PC-3 (cell line): ENCODE measurements at places on chromosomes 2 and 18. TPM values are rescaled to one million over a fixed set of nuclear protein-coding genes. Genes with fewer than 3 reads are reported as not detected.

PARD6G gene
- 5.1 and 5.4 TPM in 2 replicates for total RNA-seq

GRCh38 chr2:65501074-65501473, 68.7 kb upstream of the SPRED2 start:
- peaks cover 8% of the 10 kb centered on the region for H3K4me1 ChIP-seq
- H3K4me3 ChIP-seq, result no peak overlapping the region
- no peaks in the 10 kb centered on the region for H3K36me3 ChIP-seq
- H3K27me3 ChIP-seq, result no peaks in the 10 kb centered on the region
- DNase-seq, result no peak
- no peak overlapping the region for H3K27ac ChIP-seq

DNA sequence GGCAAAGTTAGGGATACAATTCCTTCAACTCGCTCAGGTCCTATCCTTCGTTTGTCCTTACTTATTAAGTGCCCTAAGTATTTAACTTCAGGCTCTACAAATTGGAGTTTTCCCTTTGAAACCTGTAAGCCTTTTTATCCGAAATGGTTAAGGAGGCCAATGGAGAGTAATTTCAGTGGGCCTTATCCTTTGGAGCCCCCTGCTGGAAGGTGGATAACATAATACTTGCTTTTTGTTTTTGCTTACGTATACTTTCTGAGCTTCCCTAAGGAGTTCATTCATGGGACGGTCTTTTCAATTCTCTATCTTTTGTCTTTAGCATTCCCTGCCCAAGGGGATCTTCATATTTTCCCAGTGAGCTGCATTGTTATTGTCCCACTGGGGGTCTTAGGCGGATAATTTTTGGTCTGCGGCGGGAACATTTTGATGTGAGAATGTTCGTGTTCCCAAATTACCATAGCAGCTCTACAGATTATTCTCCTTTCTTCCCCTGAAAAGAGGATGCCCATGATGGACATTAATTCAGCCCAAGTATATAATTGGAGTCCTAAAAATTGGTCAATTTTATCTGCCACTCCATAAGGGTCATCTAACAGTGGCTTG, 34.4 kb upstream of the TRAPPC8 start:
- H3K36me3 ChIP-seq, result no peaks in the 10 kb centered on the region; the same call in 1 of the 2 replicates
- no peak overlapping the region for H3K27ac ChIP-seq
- DNase-seq, result peak; percentile 9
- no peak overlapping the region for H3K4me3 ChIP-seq

- no peaks in the 10 kb centered on the region for H3K36me3 ChIP-seq
- no peak overlapping the region for H3K4me3 ChIP-seq
- DNase-seq, result no peak
- peaks cover 11% of the 10 kb centered on the region for H3K4me1 ChIP-seq
- H3K27me3 ChIP-seq, result no peaks in the 10 kb centered on the region
Observed at GRCh38 chr2:216294305-216294704, 78.0 kb downstream of the MARCHF4 start.

ARMC9 gene
- total RNA-seq, result 12.8 and 23.4 TPM in 2 replicates

CFC1 gene
- not detected in 2 replicates for total RNA-seq

- no peaks in the 10 kb centered on the region for H3K27me3 ChIP-seq
- H3K27ac ChIP-seq, result no peak overlapping the region
- H3K4me3 ChIP-seq, result no peak overlapping the region
- peak; percentile 11 for DNase-seq
- no peaks in the 10 kb centered on the region for H3K36me3 ChIP-seq
Observed at GRCh38 chr2:37912056-37912455, 13.0 kb upstream of the RMDN2 start.

TDRD15 gene
- not detected in 2 replicates for total RNA-seq

GRCh38 chr2:198134293-198134955, 330.0 kb downstream of the PLCL1 start:
- DNase-seq, result no peak
- no peak overlapping the region for H3K4me3 ChIP-seq
- no peak overlapping the region for H3K27ac ChIP-seq
- no peaks in the 10 kb centered on the region for H3K4me1 ChIP-seq
- no peaks in the 10 kb centered on the region; the same call in 1 of the 2 replicates for H3K27me3 ChIP-seq
- H3K36me3 ChIP-seq, result no peaks in the 10 kb centered on the region

DNA sequence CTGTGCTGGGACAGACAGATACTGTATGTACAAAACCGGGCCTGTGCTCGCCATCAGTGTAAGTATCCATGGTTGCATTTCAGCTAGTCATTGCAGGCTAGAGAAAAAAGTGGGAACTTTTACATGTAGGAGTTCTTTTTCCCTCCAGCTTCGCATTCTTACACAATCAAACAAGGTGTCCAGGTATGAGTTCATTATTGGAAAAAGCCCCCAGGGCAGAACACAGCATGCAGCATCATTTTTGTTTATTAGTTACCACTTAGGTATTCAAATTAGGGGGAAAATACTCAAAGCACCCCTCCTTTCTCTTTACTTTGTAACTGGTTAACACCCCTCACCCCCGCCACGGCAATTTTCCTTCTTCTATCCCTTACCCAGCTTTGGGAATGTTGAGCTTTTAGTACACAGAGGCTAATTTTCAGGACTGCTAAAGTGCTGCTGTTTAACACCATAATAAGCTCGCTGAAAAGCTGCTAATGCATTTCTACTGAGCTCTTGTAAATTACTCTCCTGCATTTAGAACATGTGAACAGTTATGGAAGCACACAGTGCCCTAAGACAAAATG, 13.6 kb downstream of the UPP2 start:
- no peak for DNase-seq
- H3K27me3 ChIP-seq, result peaks cover 25% of the 10 kb centered on the region; the same call in 1 of the 2 replicates
- no peak overlapping the region for H3K27ac ChIP-seq

- DNase-seq, result no peak
- H3K27ac ChIP-seq, result no peak overlapping the region
- no peaks in the 10 kb centered on the region for H3K36me3 ChIP-seq
- no peaks in the 10 kb centered on the region for H3K27me3 ChIP-seq
Observed at GRCh38 chr2:40279482-40279881, 172.4 kb downstream of the SLC8A1 start.

CABLES1 gene
- total RNA-seq, result 18.6 and 20.5 TPM in 2 replicates

SERPINB11 gene
- not detected in 2 replicates for total RNA-seq

KLF11 gene
- 13.4 and 14.0 TPM in 2 replicates for total RNA-seq

DNA sequence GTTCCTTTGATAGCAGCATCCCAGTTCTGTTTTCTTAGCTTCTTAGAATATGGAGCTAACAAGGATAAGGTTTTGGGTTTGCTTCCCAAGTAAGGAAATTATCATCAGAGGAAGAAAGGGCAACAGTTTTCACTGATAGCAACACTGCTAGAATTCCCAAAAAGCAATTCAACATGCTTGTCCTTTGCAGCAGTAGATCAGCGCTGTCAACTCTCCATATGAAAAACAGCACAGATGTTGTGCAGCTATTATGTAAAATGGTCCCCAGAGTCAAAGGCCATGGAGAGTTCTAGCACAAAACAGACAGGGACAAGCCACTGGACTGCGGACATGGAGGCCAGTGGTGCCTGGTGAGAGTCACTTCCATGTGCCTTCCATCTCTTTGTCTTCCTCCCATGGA, 135.9 kb upstream of the RNF152 start:
- no peak overlapping the region for H3K4me3 ChIP-seq
- no peak for DNase-seq
- H3K4me1 ChIP-seq, result no peaks in the 10 kb centered on the region
- no peaks in the 10 kb centered on the region for H3K36me3 ChIP-seq
- no peak overlapping the region for H3K27ac ChIP-seq
- H3K27me3 ChIP-seq, result no peaks in the 10 kb centered on the region

GRCh38 chr2:79789811-79790210, 277.0 kb downstream of the CTNNA2 start:
- DNase-seq, result no peak
- H3K27me3 ChIP-seq, result no peaks in the 10 kb centered on the region
- no peaks in the 10 kb centered on the region for H3K4me1 ChIP-seq

FMNL2 gene
- 15.6 and 15.8 TPM in 2 replicates for total RNA-seq

- H3K4me1 ChIP-seq, result no peaks in the 10 kb centered on the region
- DNase-seq, result no peak
- H3K36me3 ChIP-seq, result no peaks in the 10 kb centered on the region
Observed at GRCh38 chr2:166090346-166090745, 37.5 kb downstream of the SCN1A start.

DYNAP gene
- not detected in 2 replicates for total RNA-seq

STARD6 gene
- total RNA-seq, result not detected in 2 replicates

DNA sequence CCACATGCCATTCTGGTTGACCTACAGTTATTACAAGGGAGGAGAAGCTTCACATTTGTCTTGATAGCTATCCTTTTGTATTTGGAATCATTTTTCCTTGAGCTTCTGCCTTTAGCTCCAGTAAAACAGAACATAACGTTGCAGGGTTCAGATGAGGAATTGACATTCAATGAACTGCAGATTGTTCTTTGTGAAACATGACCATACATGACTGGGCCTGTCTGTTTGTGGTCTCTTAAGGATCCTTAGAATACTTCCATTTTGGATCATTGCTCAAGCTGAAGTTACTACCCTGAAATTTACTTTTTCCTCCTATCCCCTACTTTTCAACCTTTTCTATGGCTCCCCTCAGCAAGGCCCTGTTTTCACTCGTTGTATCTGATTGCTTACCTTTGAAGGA, 1281.7 kb upstream of the CELF4 start:
- H3K4me1 ChIP-seq, result no peaks in the 10 kb centered on the region
- H3K27me3 ChIP-seq, result no peaks in the 10 kb centered on the region
- H3K4me3 ChIP-seq, result no peak overlapping the region
- no peak for DNase-seq
- H3K27ac ChIP-seq, result no peak overlapping the region

- no peak overlapping the region for H3K4me3 ChIP-seq
- peaks cover 34% of the 10 kb centered on the region for H3K4me1 ChIP-seq
- peak; percentile 75 for DNase-seq
- H3K27ac ChIP-seq, result 0 out of 2 replicates have a peak overlapping the region, but pooled peaks have one; percentile 29
- H3K36me3 ChIP-seq, result no peaks in the 10 kb centered on the region
- no peaks in the 10 kb centered on the region for H3K27me3 ChIP-seq
Observed at GRCh38 chr2:162478721-162479129, 134.8 kb downstream of the GCA start.

GKN1 gene
- total RNA-seq, result not detected in 2 replicates

DNA sequence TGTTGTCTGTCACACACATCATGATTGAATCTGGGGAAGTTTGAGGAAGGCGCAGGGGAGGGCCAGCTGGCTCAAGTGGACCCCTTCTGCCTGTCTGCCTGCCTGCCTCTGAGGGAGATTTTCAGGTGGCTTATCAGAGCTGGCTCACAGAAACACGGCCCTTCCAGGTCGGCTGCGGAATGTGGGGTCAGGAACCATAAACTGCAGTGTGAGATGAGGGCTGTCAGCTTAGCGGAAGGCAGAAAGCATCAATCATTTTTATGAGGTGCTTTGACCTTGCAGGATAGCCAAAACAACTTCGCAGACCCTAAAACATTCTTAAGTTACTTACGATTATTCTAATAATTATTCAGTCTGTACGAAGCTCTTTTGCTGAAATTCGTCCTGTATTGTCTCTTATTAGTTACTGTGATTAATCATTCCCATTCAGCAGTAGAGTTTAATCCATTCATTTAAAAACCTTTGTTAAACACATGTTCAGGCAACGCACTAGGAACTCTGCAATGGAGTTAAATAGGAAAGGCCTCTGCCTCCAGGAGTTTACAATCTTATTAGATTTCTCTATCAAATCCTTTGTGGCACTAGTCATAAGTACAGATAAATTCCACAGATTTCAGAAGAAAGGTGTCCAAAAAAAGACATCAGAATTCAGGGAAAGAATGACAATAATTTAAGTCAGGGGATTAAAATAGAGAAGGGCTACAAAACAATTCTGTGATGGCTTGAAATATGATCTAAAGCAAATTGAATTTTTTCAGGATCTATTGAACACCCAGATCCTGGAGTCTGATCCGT, 371.6 kb downstream of the HRH4 start:
- peaks cover 72% of the 10 kb centered on the region for H3K27me3 ChIP-seq
- no peak for DNase-seq
- H3K36me3 ChIP-seq, result no peaks in the 10 kb centered on the region

MFSD2B gene
- not detected in 2 replicates for total RNA-seq

DNA sequence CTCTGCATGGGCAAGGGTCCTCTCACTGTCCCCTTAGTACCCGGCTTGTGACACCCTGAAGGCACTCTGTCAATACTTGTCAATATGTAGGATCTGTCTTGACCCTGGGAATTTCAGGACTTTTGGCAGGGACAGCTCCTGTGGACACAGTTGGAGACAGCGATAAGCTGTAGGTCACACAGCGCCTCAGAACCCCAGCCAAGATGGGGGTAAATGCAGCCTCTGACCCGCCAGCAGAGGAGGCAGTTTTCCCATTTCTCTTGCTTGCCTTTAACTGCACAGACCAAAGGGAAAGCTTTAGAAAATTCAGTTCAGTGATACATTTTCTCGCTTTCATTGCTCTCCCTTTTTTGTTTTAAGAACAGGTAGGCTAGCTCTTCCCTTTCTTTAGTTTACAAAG, 54.8 kb upstream of the KLHL29 start:
- DNase-seq, result peak; percentile 7
- peaks cover 80% of the 10 kb centered on the region for H3K27me3 ChIP-seq
- H3K27ac ChIP-seq, result no peak overlapping the region

TM4SF20 gene
- not detected in 2 replicates for total RNA-seq

PARD3B gene
- total RNA-seq, result 3.9 and 10.9 TPM in 2 replicates

GRCh38 chr2:157441072-157441454, 2.8 kb downstream of the CYTIP start:
- no peak overlapping the region for H3K27ac ChIP-seq
- no peaks in the 10 kb centered on the region for H3K36me3 ChIP-seq
- DNase-seq, result no peak
- H3K27me3 ChIP-seq, result peaks cover 28% of the 10 kb centered on the region; the same call in 1 of the 2 replicates
- no peaks in the 10 kb centered on the region for H3K4me1 ChIP-seq

UGT1A10 gene
- total RNA-seq, result 0.46 TPM in 1 of 2 replicates, not detected in the other

CMPK2 gene
- 5.0 and 6.5 TPM in 2 replicates for total RNA-seq

- no peaks in the 10 kb centered on the region for H3K27me3 ChIP-seq
Observed at GRCh38 chr2:27095745-27096651, 9.4 kb downstream of the KHK start.

DNA sequence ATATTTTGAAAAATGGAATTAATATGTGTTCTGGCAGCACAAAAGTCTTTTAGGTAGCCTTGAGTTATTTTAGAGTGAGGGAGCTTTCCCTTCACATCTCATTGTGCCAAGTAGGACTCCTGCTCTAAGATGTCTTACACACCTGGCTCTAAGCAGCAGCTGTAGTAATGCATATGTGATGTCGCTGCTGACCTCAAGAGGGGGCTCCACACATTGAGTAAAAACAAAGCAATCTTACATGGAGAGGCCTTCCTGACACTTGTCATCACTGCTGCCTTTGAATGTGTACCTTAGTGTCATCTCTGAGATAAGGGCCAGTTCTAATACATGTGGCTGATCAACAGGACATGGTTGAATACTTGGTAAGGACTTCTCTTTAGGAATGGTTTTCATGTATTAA, 75.8 kb downstream of the ACTR3 start:
- H3K27me3 ChIP-seq, result no peaks in the 10 kb centered on the region
- H3K36me3 ChIP-seq, result no peaks in the 10 kb centered on the region
- DNase-seq, result peak; percentile 54
- no peak overlapping the region for H3K4me3 ChIP-seq
- H3K27ac ChIP-seq, result no peak overlapping the region

NCKAP1 gene
- 76.2 and 80.3 TPM in 2 replicates for total RNA-seq

DNA sequence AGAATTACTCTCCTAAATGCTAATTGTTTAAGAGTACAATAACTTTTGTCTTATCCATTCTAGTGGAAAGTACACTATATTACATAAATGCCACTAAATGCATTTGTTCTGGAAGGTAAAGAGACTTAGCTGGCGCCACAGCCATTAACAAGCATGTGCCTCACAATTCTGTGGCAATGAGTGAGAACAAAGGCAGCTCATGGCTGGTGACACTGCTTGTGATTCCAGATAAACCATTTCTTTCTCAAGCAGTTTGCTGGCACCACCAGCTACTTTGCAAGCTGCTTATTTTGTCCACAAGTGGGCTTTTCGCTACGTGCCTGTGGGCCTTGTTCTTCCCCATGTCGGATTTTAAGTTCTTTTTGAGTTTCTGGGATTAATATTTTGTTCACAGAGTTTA, 147.6 kb upstream of the SMAD7 start:
- H3K36me3 ChIP-seq, result no peaks in the 10 kb centered on the region
- DNase-seq, result no peak
- H3K4me1 ChIP-seq, result peaks cover 34% of the 10 kb centered on the region
- H3K27me3 ChIP-seq, result no peaks in the 10 kb centered on the region
